Astrocyte (in vitro differentiated cells and primary cell): ENCODE measurements at places on chromosomes 4 and X. TPM values are rescaled to one million over a fixed set of nuclear protein-coding genes. Genes with fewer than 3 reads are reported as not detected.
A peak's percentile ranks its signal among the peaks of the same experiment; 100 is the strongest.

GRCh38 chr4:99875071-99875470 lies 19.2 kb downstream of the LAMTOR3 start:
- H3K4me3 ChIP-seq, result no peak overlapping the region
- no peak for DNase-seq
- no peak overlapping the region for H3K27ac ChIP-seq
- H3K27me3 ChIP-seq, result no peaks in the 10 kb centered on the region
- H3K4me1 ChIP-seq, result no peaks in the 10 kb centered on the region

GRCh38 chrX:115400960-115401359 lies 111.4 kb downstream of the LUZP4 start:
- no peaks in the 10 kb centered on the region for H3K4me1 ChIP-seq
- H3K4me3 ChIP-seq, result no peak overlapping the region
- H3K27me3 ChIP-seq, result no peaks in the 10 kb centered on the region
- H3K27ac ChIP-seq, result no peak overlapping the region

The RIPPLY1 gene
- total RNA-seq, result not detected in 2 replicates

The ARR3 gene
- not detected in 2 replicates for total RNA-seq

DNA sequence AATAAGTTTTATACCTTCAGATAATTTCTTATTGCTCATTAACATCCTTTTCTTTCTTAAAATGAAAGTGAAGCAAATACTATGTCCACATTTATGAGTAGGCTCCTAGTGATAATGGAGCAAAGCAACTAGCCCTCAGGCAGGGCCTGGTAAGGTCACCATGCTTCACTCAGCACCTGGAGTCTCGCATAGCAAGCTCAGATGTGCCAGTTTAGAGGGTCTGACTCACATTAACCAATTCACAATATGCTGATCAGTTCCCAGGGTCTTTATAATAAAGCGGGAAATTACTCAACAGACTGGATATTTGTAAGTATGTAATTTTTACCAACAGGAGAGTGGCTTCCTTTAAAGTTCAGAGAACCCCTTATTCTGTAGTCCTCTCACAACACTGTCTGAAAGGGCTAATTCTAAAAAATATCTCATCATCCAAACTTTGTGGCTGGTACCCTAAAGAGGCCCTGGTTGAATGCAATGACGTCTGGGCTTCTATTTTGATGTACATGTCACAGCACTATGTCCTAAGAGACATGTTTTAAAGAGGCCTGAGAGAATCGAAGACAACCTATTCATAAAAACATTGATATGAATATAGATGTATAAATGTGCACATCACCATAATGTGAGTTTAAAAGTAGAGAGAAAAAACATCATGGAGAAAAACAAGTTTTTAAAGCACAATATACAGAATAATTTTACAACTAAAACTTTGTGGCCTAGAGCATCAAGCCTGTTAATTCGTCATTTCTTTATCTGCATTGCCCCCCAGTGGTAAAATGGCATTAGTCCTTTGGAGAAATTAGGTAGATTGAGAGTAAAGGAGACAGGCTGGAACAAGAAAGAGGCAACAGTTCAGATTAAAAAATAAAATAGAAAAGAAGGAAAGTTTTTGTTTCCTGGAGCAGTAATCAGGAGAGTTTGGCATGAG lies 44.3 kb downstream of the IL21 start:
- no peak overlapping the region for H3K27ac ChIP-seq
- no peaks in the 10 kb centered on the region for H3K4me1 ChIP-seq
- H3K4me3 ChIP-seq, result no peak overlapping the region
- no peaks in the 10 kb centered on the region for H3K36me3 ChIP-seq

DNA sequence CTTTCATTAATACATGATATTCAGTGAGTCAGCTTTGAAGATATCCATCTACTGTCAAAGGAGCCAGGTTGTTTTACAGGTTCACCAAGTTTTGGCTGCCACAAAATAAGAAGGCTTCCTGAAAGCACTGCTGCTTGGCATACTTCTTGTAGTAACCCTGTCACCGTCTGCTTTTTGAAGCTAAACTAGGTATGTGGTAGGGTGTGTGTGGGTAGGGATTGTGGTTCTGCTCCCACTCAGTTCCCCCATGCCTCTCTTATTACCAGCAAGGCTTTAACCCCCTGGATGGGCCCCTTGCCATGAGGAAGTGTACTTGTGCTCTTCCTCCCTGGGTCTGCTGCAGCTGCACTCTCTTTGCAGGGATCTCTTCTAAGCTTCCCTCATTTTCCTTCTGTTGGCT lies 191.2 kb downstream of the BANK1 start:
- peaks cover 8% of the 10 kb centered on the region for H3K4me1 ChIP-seq
- peak; percentile 36 for DNase-seq

DNA sequence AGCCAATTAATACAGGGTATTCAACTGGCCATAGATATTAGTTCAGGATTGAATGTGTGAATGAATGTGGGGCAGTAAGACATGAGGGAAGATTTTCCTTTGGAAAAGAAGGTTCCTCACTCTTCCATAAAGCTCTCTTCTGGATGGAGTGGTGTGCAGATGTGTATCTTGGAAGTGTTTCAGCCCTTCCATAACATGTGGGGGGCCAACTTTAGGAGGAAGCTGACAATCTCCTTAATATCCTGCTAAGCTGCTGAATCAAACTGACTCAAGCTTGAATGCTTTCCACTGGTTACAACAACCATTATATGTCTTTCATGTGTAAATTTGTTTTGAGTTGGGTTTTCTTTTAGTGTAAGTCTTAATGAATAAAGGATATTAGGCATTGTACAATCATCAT lies 40.3 kb downstream of the FANCB start:
- H3K4me3 ChIP-seq, result no peak overlapping the region
- H3K36me3 ChIP-seq, result no peaks in the 10 kb centered on the region
- peak overlapping the region; percentile 70 for H3K27ac ChIP-seq
- peak; percentile 12 for DNase-seq

DNA sequence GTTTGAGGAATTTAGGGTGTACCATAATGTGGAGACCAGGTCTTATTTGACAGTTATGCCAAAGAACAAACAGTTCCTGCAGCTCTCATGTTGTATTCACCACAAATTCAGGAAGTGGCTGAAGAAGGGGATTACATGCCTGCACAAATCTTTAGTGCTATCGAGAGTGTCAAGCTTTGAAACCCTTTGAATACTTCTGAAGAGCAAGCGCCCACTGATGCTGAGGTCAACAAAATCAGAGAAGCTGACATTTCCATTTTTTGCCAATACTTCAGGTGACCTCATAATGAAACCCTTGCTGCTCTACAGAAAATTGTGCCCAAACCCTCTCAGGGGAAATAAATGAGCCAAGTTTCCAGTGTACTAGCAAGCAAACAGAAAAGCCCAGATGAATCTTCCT lies 28.4 kb downstream of the PAK3 start:
- H3K36me3 ChIP-seq, result no peaks in the 10 kb centered on the region
- no peaks in the 10 kb centered on the region for H3K27me3 ChIP-seq
- no peak overlapping the region for H3K27ac ChIP-seq
- no peaks in the 10 kb centered on the region for H3K4me1 ChIP-seq
- DNase-seq, result no peak

The VSIG1 gene
- total RNA-seq, result not detected in 2 replicates

DNA sequence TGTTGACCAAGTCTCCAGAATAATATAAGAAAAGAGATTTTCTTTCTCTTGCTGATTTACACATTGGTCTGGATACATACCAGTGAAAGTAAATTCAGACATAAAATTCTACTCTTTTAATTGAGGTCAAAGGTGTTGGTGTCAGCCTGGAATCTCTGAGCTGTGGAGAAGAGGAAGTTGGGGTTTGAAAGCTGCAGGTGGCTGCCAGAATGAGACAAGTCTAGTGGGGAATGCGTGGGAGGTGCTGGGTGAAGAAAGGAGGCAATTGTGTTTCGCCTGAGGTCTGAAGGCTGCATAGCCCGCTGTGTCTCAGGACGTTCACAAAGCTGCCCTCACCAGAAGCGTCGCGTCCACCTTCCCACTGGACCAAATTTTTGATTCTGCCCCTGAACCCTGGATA lies 31.2 kb downstream of the PHEX start:
- no peaks in the 10 kb centered on the region for H3K27me3 ChIP-seq
- no peak overlapping the region for H3K4me3 ChIP-seq
- peaks cover 5% of the 10 kb centered on the region for H3K4me1 ChIP-seq
- peak; percentile 8 for DNase-seq

- no peak for DNase-seq
- no peaks in the 10 kb centered on the region for H3K27me3 ChIP-seq
- H3K27ac ChIP-seq, result no peak overlapping the region
- no peaks in the 10 kb centered on the region for H3K4me1 ChIP-seq
These were observed 23.4 kb upstream of the ZFP42 start for GRCh38 chr4:187972135-187972534.

GRCh38 chr4:155974476-155974749 lies 20.7 kb upstream of the CTSO start:
- H3K4me1 ChIP-seq, result peaks cover 7% of the 10 kb centered on the region
- no peak for DNase-seq
- no peak overlapping the region for H3K4me3 ChIP-seq
- no peaks in the 10 kb centered on the region for H3K27me3 ChIP-seq
- H3K27ac ChIP-seq, result no peak overlapping the region

The PWWP3B gene
- 3.1 and 3.3 TPM in 2 replicates for total RNA-seq

GRCh38 chr4:26076000-26076587 lies 162.1 kb downstream of the SMIM20 start:
- H3K4me3 ChIP-seq, result no peak overlapping the region
- no peak overlapping the region for H3K27ac ChIP-seq
- no peaks in the 10 kb centered on the region for H3K36me3 ChIP-seq
- peak; percentile 33 for DNase-seq
- no peaks in the 10 kb centered on the region for H3K4me1 ChIP-seq
- H3K27me3 ChIP-seq, result peaks cover 10% of the 10 kb centered on the region

The TBX22 gene
- not detected in 2 replicates for total RNA-seq

The GASK1B gene
- total RNA-seq, result 25.8 and 34.2 TPM in 2 replicates

GRCh38 chr4:152672206-152673092 lies 7.3 kb downstream of the TMEM154 start:
- H3K4me3 ChIP-seq, result no peak overlapping the region
- H3K27me3 ChIP-seq, result no peaks in the 10 kb centered on the region
- no peak overlapping the region for H3K27ac ChIP-seq
- DNase-seq, result no peak
- H3K4me1 ChIP-seq, result no peaks in the 10 kb centered on the region

DNA sequence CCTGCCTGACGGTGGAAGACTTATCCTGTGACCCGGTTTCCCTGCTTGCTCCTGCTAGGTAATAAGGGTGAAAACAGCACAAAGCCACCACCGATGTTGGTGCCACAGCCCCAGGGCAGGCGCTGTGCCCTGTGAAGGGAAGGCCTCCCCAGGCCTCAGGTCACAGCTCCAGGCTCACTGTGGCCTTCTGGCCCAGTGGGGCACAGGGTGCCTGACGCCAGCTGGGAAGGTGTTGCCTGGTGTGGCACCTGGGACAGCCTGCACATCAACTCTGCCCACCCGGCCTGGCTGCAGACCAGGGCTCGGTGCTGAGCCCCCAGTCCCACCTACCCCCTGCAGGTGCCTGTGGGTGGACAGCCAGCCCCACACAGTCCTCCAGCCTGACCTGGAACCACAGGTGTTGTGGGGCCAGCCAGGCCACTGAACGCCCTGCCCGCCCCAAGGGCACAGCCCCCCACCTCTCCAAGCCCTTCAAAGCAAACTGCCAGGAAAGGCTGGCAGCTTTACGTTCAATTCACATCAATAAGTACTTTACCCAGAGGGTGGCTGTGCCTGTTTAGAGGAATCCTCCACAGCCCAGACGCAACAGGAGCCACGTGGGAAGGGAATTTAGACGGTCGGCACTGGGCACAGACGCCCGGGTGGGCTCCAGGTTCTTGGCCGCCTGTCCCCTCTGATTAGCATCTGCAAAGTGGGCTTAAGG lies 54.3 kb downstream of the ZFYVE28 start:
- DNase-seq, result no peak
- H3K4me3 ChIP-seq, result peak overlapping the region; percentile 54
- H3K36me3 ChIP-seq, result no peaks in the 10 kb centered on the region
- no peaks in the 10 kb centered on the region for H3K4me1 ChIP-seq

- H3K4me3 ChIP-seq, result no peak overlapping the region
- H3K36me3 ChIP-seq, result peaks cover 10% of the 10 kb centered on the region
- H3K27me3 ChIP-seq, result no peaks in the 10 kb centered on the region
- no peak overlapping the region for H3K27ac ChIP-seq
- no peak for DNase-seq
These were observed 29.3 kb downstream of the INTS12 start for GRCh38 chr4:105679186-105679585.

- no peak overlapping the region for H3K27ac ChIP-seq
- H3K4me3 ChIP-seq, result peak overlapping the region; percentile 76
- H3K36me3 ChIP-seq, result no peaks in the 10 kb centered on the region
These were observed 1.1 kb downstream of the LDOC1 start for GRCh38 chrX:141175786-141176185.

The BGN gene
- 50.0 and 87.7 TPM in 2 replicates for total RNA-seq

DNA sequence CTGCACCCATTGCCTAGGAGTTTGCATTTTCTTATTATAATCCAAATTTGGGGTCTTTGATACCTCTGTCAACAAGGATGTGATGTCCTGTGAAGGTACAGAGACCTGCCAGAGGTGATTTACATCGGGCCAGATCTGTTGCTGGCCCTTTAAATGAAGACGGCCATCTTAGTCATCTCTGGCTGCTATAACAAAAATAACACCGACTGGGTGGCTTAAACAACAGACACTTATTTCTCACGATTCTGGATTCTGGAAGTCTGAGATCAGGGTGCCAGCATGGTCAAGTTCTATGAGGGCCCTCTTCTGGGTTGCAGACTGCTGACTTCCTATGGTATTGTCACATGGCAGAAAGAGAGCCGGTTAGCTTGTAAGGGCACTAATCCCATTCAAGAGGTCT lies 75.7 kb downstream of the F11 start:
- no peak for DNase-seq
- H3K4me3 ChIP-seq, result no peak overlapping the region
- no peak overlapping the region for H3K27ac ChIP-seq
- no peaks in the 10 kb centered on the region for H3K27me3 ChIP-seq
- no peaks in the 10 kb centered on the region for H3K4me1 ChIP-seq

- no peaks in the 10 kb centered on the region for H3K27me3 ChIP-seq
- H3K27ac ChIP-seq, result no peak overlapping the region
- no peaks in the 10 kb centered on the region for H3K36me3 ChIP-seq
- H3K4me1 ChIP-seq, result no peaks in the 10 kb centered on the region
- no peak overlapping the region for H3K4me3 ChIP-seq
- DNase-seq, result no peak
These were observed 14.0 kb downstream of the BBS12 start for GRCh38 chr4:122746485-122746965.

DNA sequence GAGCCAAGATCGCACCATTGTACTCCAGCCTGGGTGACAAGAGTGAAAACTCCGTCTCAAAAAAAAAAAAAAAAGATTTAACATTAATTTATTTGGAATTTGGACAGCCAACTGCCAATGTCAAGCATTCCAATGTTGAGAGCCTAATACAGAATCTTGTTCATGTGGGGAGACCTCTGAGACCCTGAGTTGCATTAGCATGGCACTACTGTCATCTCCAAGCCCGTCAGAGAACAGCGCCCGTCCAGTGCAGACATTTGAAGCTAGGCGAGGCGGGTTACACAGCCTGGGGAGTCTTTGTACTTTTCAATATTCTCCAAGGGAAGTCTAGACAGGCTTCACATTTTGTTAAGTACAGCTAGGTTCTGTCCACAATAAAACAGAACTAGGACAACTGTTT lies 126.7 kb downstream of the CHRNA9 start:
- no peaks in the 10 kb centered on the region for H3K36me3 ChIP-seq
- no peak overlapping the region for H3K4me3 ChIP-seq
- H3K4me1 ChIP-seq, result no peaks in the 10 kb centered on the region
